ENCODE measurements at places on chromosomes 2 and 18. TPM values are rescaled to one million over a fixed set of nuclear protein-coding genes. Genes with fewer than 3 reads are reported as not detected.
A peak's percentile ranks its signal among the peaks of the same experiment; 100 is the strongest.

The CROCC2 gene
- 0.07 TPM for total RNA-seq

The CCDC148 gene
- total RNA-seq, result not detected

The MARCHF4 gene
- not detected for total RNA-seq

The CRYGD gene
- not detected for total RNA-seq

The RRM2 gene
- not detected for total RNA-seq

The MROH2A gene
- total RNA-seq, result not detected

The GPR45 gene
- total RNA-seq, result not detected

The CRACDL gene
- total RNA-seq, result 0.71 TPM

The TRIM43 gene
- not detected for total RNA-seq

The PDCL3 gene
- total RNA-seq, result 25.2 TPM

The CNGA3 gene
- total RNA-seq, result not detected

The LINC00305 gene
- not detected for total RNA-seq

GRCh38 chr2:20608666-20609348 lies 42.1 kb downstream of the HS1BP3 start:
- H3K27me3 ChIP-seq, result no peaks in the 10 kb centered on the region
- peak overlapping the region; percentile 42 for H3K27ac ChIP-seq
- peak; percentile 9 for DNase-seq
- no peaks in the 10 kb centered on the region for H3K36me3 ChIP-seq
- H3K4me1 ChIP-seq, result peaks cover 43% of the 10 kb centered on the region

DNA sequence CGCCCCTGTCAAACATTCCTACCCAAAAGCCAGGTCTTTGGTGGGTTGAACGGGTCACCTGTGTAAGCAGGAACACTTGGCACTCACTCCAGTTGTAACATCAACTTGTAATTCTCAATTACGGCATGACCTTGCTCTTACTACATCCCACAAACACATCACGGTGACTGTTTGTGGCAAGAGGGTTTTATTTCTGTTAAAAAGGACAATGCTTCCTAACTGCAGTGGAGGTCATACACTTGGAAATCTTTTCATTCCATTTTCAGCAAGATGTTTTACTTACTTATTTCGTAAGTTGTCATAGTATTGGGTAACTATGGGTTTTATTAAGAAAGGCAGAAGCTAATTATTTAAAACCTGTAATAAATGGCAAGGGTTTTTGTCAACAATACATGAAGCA lies 126.1 kb downstream of the ZNF516 start:
- H3K4me1 ChIP-seq, result no peaks in the 10 kb centered on the region
- H3K4me3 ChIP-seq, result no peak overlapping the region
- H3K27ac ChIP-seq, result no peak overlapping the region
- DNase-seq, result no peak
- H3K36me3 ChIP-seq, result no peaks in the 10 kb centered on the region
- H3K27me3 ChIP-seq, result no peaks in the 10 kb centered on the region

GRCh38 chr2:222304737-222305515 lies 6.1 kb upstream of the PAX3 start:
- peaks cover 26% of the 10 kb centered on the region for H3K4me1 ChIP-seq
- peaks cover 98% of the 10 kb centered on the region for H3K27me3 ChIP-seq
- peak overlapping the region; percentile 70 for H3K4me3 ChIP-seq

DNA sequence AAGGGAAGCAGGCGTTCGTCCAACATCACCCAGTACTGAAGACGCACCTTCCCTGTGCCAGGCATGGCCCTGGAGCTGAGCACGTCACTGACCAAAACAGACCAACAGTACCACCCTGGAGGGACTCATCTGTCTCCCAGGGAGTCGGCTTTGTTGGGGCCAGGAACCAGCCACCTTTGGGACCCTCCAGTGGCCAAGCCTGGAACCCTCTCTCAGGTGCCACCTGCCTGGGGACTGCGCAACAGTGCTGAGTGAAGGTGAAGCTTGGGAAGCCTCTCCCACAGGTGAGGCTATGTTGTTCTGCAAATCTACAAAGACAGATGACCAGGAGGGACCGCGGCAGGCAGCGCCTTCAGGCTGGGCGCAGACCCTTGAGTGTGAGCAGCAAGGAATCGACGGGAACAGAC lies 91.4 kb upstream of the OTOS start:
- peaks cover 32% of the 10 kb centered on the region for H3K4me1 ChIP-seq
- H3K4me3 ChIP-seq, result no peak overlapping the region
- no peak overlapping the region for H3K27ac ChIP-seq
- DNase-seq, result peak; percentile 13

DNA sequence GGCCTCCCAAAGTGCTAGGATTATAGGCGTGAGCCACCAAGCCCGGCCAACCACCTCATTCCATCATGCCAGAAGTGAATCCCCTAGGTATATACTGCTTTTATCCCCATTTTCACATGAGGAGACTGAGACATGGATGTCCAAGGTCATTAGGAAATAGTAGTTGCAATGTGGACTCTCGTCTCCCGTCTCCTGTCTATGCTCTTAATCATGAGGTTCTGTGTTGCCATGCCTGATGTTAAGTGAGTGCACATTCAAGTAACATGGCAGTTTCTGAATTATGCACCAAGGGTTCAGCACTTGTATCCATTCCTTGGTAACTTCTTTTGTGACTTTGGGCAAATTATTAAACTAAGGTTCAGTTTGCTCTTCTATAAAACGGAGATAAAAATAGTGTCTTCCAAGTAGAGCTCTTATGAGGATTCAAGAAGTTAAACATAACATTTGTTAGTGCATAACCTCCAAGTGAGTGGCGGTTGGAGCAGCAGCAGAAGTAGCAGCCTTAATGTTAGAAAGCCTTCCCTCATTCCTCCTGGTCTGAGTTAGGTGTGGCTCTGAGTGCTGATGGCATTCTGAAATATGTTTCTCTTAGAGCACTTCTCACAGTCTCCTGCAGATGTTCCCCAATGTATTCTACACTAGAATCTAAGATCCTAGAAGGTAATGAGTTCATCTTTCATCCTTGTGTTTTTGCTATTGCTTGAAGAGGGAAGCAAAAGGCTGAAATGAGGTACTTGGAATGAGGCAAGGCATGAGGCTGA lies 21.9 kb downstream of the SOCS6 start:
- peaks cover 17% of the 10 kb centered on the region for H3K4me1 ChIP-seq
- H3K27ac ChIP-seq, result peak overlapping the region; percentile 16
- H3K36me3 ChIP-seq, result no peaks in the 10 kb centered on the region
- H3K27me3 ChIP-seq, result no peaks in the 10 kb centered on the region
- DNase-seq, result no peak

DNA sequence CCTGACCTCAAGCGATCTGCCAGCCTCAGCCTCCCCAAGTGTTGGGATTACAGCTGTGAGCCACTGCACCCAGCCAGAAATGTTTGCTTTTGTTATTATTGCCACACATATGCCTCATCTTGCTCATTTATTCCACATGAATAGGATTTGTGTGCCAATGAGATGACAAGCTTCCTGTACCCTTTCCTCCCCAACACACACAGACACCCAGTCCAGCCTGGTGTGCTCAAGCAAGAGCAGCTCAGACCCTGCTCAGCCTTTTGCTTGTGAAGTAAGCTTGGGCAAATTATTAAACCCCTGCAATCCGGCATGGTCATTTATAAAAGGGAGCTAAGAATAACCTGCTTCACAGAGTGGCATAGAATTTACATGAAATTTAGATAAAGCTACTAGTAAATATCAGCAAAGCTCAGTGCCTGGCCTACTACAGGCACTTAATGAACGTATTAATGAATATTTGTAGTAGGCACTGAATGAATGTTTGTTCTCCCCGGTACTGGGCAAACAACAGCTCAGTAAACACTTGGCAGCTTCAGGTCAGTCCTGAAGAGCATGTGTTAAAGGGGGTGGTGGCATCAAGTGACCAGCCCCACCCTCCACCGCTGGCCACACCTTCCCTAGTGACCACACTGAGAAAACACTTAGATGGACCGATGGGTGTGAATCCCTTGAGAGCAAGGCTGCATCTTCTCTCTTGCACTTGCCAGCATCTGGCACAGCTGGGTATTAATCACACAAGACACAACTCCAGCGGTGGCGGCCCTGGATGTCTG lies 280.2 kb downstream of the SRBD1 start:
- H3K27ac ChIP-seq, result no peak overlapping the region
- H3K36me3 ChIP-seq, result no peaks in the 10 kb centered on the region
- no peak overlapping the region for H3K4me3 ChIP-seq
- H3K4me1 ChIP-seq, result no peaks in the 10 kb centered on the region

GRCh38 chr2:120433816-120434290 lies 87.9 kb downstream of the INHBB start:
- no peak for DNase-seq
- no peaks in the 10 kb centered on the region for H3K4me1 ChIP-seq
- H3K4me3 ChIP-seq, result no peak overlapping the region
- peaks cover 3% of the 10 kb centered on the region for H3K27me3 ChIP-seq
- no peak overlapping the region for H3K27ac ChIP-seq
- H3K36me3 ChIP-seq, result no peaks in the 10 kb centered on the region

GRCh38 chr2:100891906-100892642 lies 72.1 kb downstream of the NPAS2 start:
- H3K4me3 ChIP-seq, result no peak overlapping the region
- no peaks in the 10 kb centered on the region for H3K36me3 ChIP-seq
- no peaks in the 10 kb centered on the region for H3K27me3 ChIP-seq
- H3K4me1 ChIP-seq, result peaks cover 3% of the 10 kb centered on the region
- no peak for DNase-seq

DNA sequence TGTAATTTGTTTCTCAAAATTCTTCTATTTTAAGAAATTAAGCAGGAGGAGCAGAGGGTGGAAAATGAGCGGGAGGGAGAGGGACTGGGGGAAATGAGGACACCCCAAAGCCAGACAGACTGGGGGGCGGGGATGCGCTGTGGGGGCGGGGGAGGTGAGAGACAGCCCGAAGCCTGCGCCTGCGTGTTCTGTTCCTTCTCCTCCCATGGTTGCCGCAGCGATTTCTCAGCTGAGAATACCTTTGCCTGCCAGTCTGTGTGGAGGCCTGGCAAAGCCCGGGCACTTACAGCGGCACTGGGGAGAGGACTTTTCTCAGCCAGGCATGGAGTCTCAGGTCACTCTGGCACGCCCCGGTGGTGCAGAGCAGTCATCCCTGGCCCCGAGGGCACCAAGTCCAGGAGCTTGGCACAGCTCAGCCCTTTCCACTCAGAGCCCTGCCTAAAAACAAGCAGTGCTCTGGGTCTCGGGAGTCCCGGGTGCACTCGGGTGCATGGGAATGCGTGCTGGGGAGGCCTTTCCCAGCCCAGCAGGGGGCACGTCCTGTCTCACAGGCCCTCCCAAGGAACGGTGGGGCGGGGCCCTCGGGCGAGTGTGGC lies 289.3 kb upstream of the HS6ST1 start:
- no peaks in the 10 kb centered on the region for H3K36me3 ChIP-seq
- H3K4me3 ChIP-seq, result no peak overlapping the region
- no peak overlapping the region for H3K27ac ChIP-seq
- no peaks in the 10 kb centered on the region for H3K27me3 ChIP-seq

DNA sequence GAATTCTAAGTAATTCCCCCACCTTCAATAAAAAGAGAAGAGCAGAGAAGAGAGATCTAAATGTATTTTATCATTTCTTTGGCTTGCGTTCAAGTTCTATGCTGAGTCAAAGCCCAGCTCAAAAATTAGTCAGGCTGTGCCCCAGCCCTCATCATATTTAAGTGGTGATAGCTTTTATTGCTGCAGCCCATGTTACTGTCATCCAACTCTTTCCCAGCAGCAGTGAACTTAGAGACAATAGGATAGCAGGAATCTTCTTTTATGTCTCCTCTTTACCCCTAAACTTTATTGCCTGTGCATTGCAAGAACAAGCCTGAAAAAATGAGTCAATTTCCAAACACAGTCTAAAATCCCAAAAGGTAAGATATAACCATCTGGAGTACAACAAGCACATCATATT lies 1599.3 kb upstream of the PIK3C3 start:
- H3K27me3 ChIP-seq, result no peaks in the 10 kb centered on the region
- H3K27ac ChIP-seq, result no peak overlapping the region
- H3K4me1 ChIP-seq, result no peaks in the 10 kb centered on the region
- no peak for DNase-seq
- no peak overlapping the region for H3K4me3 ChIP-seq

DNA sequence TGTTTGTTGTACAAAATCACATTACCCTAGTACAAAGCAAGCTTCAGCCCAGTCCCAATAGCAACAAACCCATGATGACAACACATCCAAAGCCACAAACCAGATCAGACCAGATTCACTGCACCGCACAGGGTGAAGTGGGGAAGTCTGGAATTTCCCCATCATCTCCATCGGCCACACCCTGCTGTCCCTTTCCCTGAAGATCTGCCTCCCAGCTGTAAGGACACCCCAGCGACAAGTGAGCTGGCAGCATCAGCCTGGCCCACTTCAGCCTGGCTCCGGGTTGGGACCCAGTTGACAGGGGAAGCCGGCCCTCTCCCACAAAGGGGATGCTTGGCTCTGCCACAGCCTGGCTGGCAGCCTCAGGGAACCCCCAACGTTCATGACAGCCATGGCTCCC lies 207.6 kb downstream of the MGAT5 start:
- H3K4me1 ChIP-seq, result no peaks in the 10 kb centered on the region
- H3K4me3 ChIP-seq, result no peak overlapping the region
- H3K27me3 ChIP-seq, result no peaks in the 10 kb centered on the region
- no peaks in the 10 kb centered on the region for H3K36me3 ChIP-seq
- no peak for DNase-seq

DNA sequence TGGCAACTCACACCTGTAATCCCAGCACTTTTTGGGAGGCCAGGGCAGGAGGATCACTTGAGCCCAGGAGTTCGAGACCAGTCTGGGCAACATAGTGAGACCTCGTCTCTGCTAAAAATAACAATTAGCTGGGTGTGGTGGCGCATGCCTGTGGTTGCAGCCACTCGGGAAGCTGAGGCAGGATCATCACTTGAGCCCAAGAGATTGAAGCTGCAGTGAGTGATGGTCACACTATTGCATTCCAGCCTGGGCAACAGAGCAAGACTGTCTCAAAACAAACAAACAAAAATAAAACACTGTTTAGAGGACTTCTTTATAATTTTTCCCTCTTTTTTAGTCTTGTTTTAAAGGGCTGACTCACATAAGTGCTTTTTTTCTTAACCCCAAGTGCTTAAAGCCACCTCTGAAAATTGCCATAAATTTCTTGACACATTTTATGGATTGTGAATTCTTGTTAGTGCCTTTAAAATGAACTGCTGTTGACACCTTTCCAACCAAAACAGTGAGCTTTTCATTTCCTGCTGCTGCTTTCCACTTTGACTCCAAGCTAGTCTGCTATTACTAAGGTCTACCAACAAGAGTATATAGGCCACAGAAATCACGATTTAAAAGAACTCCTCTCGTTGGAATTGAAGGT lies 41.7 kb downstream of the CYP20A1 start:
- no peak overlapping the region for H3K4me3 ChIP-seq
- DNase-seq, result no peak
- no peaks in the 10 kb centered on the region for H3K4me1 ChIP-seq
- H3K36me3 ChIP-seq, result no peaks in the 10 kb centered on the region

DNA sequence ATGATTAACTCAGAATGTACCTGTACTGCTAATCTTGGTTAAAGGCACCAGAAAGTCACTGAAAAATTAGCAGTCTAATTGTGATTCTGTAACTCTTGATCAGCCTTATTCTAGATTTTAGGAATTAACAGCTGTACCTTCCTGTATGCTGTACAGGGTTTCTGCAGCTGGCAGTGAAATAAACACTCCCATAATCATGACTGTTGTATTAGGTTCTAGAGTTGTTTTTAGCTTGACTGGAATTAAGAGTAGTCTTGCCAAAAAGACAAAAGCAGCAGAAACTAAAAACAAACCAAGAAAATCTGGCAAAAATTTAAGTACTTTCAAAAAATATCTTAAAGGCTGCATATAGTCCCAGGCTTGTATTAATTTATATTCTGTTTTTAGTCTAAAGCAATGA lies 103.5 kb downstream of the SOS1 start:
- H3K27ac ChIP-seq, result no peak overlapping the region
- no peak for DNase-seq
- H3K4me1 ChIP-seq, result peaks cover 8% of the 10 kb centered on the region
- H3K4me3 ChIP-seq, result no peak overlapping the region
- peaks cover 15% of the 10 kb centered on the region for H3K36me3 ChIP-seq
